ENCODE measurements at places on chromosomes 1 and 21.

DNA sequence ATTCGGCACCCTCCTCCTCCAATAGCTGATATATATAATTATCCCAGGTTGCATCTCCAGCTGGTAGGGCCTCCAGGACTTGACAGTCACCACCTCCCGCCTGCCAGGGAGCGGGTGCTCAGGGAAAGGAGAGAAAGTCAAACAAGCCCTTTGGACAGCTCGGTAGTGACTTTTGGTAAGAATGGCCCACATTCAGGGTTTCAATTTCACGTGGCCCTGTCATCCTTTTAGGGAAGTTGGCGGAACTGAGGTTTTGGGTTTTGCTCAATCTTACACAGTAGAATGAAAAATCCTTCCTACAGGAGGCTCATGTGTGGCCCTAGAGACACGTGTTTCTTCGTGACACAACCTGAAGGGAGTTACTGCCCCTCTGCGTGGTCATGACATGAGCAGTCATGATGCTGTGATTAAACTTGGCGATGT lies 44.2 kb downstream of the CAPN8 start:
- ATAC-seq, result peak; percentile 86

GRCh38 chr1:100009458-100009857 lies 39.7 kb downstream of the SLC35A3 start:
- ATAC-seq, result no peak

DNA sequence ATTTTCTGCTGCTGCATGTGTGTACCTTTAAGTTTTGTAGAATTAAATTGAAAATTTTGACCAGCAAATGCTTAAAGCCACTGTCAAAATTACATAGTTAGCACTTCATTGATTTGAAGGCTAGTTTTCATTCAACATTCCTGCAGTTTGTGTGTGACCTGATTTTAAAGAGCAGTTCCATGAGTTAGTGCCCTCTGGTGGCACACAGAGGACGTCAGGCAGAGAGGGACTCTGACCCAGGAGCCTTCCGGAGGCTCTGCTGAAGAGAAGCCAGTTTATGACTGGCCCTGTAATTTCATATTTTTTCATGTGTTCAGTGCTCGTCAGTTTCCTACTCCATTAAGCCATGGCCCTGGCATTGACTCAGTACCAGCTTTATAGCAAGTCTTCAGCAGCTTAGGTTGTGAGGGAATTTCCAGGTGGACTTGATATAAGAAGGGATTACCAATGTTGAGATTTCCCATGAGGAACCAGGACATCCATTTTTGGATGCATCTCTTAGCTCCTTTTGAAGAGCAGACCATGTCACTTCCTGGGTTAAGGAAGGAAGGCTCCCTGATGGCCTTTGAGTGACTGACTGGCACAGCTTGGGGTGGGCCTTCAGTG lies 104.7 kb downstream of the CAMTA1 start:
- ATAC-seq, result peak; percentile 66

DNA sequence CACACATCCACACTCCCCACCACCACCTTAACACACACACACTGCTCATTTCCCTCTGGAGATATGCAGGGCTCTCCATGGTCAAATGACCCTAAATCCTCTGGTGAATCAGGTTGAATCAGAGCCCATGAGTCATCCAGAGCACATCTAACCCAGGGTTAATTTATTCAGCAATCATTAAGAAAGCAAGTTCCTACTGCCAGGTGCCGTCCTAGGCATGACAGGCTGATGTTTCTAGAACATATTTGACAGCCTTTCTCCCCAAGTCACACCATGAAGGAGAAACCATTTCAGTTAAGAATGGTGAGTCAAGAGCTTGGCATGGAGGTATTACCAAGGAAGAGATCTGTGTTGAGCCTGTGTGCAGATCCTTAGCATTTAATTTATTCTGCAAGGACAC lies 194.3 kb upstream of the CAMK1G start:
- ATAC-seq, result peak; percentile 58

GRCh38 chr1:8687039-8687438 lies 130.4 kb downstream of the RERE start:
- no peak for ATAC-seq

GRCh38 chr21:41656946-41657525 lies 109.8 kb downstream of the RIPK4 start:
- no peak for ATAC-seq

- no peak for ATAC-seq
These were observed 84.2 kb downstream of the EPHB2 start for GRCh38 chr1:22794647-22795365.

- no peak for ATAC-seq
These were observed 187.7 kb downstream of the TNFSF18 start for GRCh38 chr1:172863031-172863430.

DNA sequence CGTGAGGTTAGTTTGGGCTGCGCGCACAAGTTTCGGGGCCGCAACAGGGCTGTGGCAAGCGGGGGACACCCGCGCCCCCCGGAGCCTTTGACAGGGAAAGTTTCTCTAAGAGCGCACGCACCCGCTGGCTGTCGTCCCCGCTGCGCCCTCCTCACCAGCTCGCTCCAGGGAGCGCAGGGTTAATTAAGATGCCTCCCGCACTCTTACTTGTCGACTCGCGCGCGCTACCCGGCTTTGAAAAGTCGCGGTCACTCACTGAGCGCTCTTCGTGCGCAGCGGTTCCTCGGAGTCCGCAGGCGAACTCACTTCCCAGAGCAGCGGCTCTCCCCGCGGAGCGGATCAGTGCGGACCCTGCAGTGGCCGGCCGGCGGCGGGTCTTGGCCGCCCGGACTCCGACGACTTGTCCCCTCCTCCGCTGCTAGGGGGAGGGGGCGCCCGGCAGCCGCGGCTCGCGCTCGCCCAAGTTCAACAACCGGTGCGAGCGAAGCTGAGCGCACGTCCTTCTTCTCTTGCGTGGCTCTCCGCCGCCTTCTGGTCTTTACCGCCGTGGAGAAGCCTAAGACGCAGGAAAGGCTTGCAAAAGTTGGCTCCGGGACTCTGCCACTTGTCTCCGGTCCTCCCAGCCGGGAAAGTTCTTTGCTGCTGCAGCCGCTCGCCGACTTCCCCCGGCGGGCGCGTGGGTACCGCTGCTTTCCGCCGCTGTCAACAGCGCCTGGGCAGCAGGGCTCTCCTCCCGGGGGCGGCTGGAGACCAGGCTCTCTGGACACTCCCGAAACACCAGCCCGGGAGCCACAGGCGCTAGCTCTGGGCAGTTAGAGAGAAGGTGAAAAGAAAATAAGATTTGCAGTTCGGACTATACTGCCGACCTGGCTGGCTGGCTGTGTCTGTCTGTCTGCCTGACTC lies 506 bp downstream of the JUN start:
- ATAC-seq, result peak; percentile 21

- no peak for ATAC-seq
These were observed 88.0 kb upstream of the PBX1 start for GRCh38 chr1:164470996-164471395.

GRCh38 chr21:38869946-38870345 lies 64.2 kb downstream of the ETS2 start:
- ATAC-seq, result no peak

DNA sequence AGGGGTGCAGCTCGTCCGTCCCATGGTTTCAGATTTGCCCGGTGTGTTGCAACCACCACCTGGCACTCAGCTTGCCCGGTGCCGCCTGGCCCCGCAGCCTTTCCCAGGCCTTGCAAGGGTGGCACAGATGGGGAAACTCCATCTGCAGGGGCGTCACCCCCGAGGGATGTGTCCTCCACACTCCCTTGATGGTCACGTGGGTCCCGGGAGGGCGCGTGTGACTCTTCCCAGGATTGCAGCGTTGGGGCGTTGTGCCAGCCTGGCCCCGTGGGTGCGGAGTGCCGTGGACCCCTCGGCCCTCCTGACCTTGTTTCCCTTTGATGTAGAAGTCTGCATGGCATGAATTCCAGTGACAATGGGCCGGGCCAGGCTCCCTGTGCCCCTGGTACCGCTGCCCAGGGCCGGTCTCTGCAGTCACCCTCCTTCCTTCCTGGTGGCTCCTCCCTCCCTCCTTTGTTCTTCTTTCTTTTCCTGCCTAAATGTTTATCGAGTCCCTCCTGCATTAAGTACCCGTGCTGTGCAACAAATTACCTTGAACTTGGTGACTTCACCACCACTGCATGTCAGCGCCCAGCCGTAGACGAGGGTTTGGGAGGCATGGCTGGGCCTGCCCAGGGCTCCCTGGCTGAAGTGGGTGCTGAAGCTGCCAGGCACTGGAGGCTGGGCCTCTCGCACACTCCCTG lies 22.9 kb downstream of the RRP1 start:
- ATAC-seq, result no peak

DNA sequence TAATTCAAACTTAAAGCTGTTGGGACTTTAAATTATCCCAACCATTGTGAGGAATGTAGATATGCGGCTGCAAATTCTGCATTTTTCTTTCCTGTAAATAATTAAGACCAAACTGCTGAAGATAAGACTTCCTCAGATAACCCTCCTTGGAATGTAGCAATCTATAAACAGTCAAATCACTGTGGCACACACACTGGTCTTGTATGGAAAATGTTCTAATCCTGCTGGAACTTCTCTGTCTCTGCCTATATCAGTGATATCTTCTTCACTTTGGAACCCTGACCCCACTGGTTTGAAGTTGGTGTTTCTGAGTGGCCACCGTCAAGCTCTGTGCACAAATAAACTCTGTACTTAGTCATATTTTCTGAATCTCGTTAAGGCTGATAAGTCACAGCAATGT lies 32.9 kb downstream of the HSF2BP start:
- ATAC-seq, result no peak

DNA sequence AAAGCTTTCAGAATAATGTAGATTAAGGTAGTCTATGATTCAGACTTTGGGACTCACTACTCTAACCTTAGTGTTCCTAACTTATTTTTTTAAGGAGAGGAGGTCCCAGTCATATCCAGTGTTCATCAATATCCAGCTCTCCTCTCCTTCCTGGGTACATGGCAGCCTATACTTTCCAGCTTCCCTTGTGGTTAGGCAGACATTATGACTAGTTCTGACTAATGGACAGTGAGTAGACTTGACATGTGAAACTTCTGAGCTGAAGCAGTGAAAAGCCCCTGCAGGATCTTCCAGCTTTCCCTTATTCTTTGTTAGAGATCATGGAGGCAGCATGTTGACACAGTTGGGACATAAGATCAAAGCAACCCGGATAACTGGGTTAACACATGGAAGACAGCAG lies 144.2 kb downstream of the PTPRU start:
- no peak for ATAC-seq

- ATAC-seq, result peak; percentile 69
These were observed 1.8 kb downstream of the RHOC start for GRCh38 chr1:112704934-112705627.

DNA sequence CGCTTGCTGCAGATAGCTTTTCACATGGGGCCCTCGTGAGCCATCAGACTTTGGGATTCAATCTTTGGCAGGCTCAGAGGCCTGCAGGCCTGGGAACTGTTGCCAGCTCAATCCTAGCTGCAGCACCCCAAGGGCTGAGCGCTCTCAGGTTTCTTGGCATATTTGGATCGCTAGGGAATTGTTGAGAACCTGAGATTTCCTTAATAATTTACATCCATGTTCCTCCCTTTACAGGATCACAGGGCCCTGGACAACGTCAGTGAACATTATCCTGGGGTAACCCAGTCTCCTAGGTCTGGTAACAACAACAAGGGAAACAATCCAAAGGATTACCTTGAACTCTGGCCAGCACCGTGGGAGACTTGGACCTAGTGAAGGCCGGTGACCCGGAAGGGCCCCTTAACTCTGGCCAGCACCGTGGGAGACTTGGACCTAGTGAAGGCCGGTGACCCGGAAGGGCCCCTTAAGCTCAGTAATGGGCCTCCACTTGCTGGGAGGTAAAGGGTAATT lies 49.3 kb upstream of the NEK2 start:
- ATAC-seq, result no peak

- no peak for ATAC-seq
These were observed 26.9 kb upstream of the ECE1 start for GRCh38 chr1:21317035-21317689.

DNA sequence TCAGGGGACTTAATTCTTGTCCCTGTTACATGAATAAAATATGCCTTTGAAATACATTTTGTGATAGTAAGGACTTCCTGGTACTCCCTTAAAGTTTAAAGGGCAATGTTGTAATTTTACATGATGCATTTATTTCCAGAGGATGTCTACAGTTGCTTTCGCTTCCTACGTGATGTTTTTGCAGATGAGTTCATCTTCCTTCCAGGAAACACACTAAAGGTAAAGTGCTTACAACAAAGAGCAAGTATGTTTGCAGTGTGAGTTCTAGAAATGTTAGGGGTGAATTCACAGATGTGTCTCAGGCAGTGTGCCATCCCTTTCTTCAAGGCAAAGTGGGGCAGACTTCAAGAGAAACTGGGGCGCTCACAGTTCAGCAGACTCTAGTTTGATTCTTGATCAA lies 31.2 kb downstream of the GNPAT start:
- peak; percentile 27 for ATAC-seq

GRCh38 chr1:77039739-77040138 lies 172.5 kb downstream of the ST6GALNAC5 start:
- no peak for ATAC-seq

DNA sequence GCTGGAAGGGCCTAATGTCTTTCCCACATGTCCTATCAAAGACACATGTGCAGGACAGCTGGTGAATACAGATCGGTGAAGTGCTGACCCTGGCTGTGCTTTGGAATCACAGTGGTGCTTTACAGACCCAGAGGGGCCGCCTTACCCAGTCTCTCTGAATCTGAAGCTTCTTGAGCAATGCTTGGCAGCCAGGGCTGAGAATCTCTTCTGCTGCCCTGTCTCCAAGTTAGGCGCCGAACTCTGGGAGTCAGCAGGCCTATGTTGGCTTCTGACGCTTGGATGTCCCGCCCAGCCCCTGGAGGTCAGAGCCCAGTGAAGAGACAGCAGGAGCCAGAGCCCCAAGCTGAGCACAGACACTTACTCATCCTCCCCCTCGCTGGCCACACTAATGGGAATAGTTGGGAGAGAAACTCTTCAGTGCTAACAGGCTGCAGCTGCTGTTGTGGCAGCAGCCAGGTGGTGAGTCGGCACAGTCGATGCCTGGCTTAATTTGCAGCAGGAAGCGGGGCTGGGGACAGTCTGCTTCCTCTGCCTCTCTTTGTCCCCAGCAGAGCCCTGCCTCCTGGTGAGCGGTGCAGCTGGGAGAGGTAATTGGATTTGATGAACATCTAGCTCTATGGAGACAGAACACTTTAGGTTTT lies 68.1 kb downstream of the URB2 start:
- ATAC-seq, result no peak

DNA sequence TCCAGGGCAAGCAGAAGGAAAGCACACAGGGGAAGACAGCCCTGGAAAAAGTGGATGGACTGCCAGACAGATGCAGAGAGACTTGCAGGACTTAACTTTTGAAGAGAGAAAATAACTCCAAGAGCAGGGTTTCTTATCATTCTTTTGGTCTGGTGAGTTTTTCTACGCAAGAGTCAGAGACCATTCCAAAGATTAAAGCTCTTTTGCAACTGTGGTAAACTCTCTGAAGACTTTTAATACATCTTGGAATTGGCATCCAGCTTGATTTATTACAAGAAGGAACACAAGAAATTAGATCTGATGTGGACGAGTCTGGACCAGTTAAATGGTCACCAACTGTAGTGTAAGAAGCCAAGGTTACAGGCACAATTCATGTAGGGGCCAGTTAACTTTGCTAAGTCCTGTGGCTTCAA lies 153.4 kb downstream of the SIPA1L2 start:
- ATAC-seq, result no peak

- ATAC-seq, result no peak
These were observed 17.7 kb upstream of the TRNAU1AP start for GRCh38 chr1:28535180-28535579.

- ATAC-seq, result no peak
These were observed 143.2 kb downstream of the PTPRU start for GRCh38 chr1:29379443-29380073.
